ENCODE measurements at places on chromosomes 7 and 10.
A peak's percentile ranks its signal among the peaks of the same experiment; 100 is the strongest.

GRCh38 chr7:91596287-91596686, 284.2 kb downstream of the MTERF1 start:
- no peak for DNase-seq

GRCh38 chr10:126904818-126905701, at the start of gene DOCK1:
TSS of gene DOCK1 (plus strand) at chr10:126905428. CDS start at chr10:126905518, 90 bp downstream.
- no peak for DNase-seq

DNA sequence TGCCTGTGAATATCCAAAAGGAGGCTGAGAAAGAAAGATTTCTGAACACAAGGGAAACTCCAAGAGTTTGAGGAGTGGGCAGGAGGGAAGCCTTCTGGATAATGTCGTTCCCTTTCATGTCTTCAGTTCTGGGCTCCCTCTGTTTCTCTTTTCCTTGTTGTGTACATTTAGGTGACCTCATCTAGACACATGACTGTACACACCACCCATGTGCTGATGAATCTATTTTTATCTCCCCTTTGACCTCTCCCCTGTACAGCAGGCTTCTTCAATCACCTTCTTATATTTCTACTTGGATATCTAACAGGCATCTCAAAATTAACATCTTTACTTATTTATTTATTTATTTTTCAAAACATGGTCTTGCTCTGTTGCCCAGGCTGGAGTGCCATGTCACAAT, 363.1 kb downstream of the GATA3 start:
- no peak for DNase-seq

DNA sequence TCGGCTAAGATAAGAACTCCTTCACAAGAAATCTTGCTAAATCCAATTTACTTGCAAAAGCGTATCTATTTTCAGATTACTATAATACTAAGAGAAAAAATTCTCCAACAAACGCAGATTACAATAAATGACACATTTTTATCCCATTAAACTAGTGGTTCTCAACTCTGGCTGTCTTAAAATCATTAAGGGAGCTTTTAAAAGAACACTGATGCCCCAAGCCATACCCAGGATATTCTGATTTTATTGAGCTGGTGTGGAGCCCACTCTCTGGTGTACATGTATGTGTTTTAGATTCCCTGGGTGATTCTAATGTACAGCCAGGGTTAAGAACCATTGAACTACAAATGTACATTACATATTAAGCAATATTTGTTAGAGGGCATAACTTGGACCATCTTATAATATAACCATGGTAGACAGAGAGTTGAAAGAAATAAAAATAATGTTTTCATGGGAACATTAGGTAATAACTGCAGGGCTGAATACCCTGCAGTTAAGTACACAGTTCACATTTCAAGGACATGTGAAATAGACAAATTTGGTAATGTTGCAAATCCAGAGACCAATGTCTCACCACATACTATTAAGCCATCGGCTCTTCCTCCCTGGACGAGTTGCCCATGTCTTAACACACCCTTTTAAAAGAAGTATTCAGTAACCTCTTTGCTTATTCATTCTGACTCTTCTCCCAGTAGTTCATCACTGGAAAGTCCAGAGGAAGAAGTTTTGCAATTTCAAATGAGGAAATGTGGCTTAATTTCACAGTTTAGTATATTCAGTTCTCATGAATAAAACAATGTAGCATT, 6.2 kb downstream of the GSAP start:
- DNase-seq = no peak

- DNase-seq = no peak
Observed at GRCh38 chr10:7788639-7789286, 786 bp downstream of the ATP5F1C start.

DNA sequence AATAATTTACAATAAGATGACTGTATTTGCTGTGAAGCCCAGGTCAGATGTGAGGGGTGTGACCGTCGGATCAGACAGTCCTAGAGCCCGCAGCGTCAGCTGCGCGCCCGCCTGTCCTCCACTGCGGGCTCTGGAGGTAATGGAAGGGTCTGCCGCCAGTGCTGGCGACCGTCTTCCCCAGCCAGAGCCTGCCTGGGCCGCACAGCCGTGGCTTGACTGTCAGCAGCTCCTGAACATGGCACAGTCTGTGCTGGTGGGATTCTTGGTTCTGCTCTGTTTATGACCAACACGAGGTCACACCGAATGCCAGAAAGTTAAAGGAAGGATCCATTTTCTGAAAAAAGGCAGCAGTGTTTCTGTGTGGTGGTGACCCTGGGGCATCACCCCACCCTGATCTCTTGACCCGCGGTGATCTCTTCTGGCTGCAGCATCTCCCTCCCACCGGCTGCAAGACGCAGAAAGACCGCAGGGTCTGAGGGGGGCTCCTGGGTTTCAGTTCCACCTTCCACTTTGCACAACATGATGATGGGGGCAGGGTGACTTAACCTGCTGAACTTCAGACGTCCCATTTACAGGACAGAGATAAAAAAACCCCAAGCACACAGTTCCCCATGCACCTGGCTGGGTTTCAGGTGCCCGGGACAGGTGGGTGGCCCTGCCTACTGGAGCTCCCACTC, 103.7 kb downstream of the DNAJB6 start:
- no peak for DNase-seq

- DNase-seq = no peak
Observed at GRCh38 chr7:110646804-110647203, 444.1 kb upstream of the LRRN3 start.

DNA sequence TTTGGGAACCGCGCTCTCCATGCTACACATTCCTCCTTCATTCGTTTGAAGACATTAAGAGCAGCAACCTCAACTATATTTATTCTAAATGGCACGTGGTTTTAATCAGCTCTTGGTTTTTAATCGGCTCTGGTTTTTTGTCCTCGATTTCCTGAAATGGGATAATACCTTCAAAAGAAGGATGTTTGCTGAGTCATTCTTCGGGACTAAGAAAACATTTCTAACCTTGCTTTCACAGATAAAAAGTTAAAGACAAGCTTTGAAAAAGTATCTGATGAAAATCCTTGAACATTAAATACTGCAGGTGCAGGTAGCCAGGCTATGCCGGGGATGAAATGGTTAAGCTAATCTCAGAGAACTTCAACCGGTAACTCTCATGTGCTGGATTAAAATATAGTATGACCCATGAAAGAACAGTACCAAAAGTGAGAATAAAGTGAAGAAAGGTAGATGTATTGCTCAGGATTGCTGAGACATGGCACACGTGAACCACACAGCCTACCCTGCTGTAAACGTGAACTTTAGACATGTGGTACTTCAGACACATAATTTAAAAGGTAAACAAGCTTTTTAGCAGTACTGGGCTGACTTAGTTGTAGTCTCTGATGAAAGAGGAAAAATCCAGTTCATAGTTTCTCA, 89.1 kb downstream of the PTPRN2 start:
- DNase-seq = no peak

DNA sequence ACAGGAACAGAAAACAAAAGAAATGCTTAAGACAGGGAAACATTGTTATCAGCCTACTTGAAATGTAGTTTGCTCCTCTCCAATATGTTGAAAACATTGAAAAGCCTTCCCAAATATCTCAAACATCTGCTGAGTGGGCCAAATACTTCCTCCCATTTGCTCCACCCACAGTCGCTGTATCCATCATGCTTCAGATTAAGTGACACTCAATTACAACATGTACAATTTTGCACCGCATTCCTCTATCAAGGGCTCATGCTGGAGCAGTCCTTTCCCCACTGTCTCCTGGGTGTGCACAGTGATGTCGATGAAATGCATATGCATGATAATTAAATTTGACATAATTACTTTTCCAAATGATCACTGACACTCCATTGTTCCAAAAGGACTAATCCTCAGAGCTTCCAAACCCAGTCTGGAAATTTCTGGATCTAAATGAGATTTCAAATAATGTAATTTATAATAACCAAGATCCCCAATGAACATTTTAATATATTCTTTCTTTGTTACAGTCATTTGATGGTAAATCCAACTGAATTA, 604.6 kb downstream of the GRID1 start:
- DNase-seq = no peak

GRCh38 chr10:63866747-63867140, 345.5 kb downstream of the REEP3 start:
- DNase-seq = no peak

GRCh38 chr10:72822342-72822986, 71.1 kb upstream of the OIT3 start:
- no peak for DNase-seq

DNA sequence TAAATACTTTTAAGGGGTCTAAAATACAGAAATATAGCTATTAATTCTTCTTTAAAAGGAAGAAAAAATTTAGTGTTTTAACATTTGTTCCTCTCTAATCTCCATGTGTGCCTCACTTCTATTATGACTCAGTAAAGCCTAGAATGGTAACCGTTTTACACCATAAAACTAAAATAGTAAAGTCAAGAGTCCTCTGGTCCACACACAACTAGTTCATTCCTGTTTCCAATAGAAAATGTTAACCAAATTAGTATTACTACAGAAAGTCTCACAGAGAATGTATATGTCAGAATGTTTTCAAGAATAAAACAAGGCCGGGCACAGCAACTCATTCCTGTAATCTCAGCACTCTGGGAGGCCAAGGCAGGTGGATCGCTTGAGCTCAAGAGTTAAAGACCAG, 55.8 kb downstream of the CNOT4 start:
- DNase-seq = no peak

- no peak for DNase-seq
Observed at GRCh38 chr7:151150388-151150787, 17.1 kb downstream of the GBX1 start.

DNA sequence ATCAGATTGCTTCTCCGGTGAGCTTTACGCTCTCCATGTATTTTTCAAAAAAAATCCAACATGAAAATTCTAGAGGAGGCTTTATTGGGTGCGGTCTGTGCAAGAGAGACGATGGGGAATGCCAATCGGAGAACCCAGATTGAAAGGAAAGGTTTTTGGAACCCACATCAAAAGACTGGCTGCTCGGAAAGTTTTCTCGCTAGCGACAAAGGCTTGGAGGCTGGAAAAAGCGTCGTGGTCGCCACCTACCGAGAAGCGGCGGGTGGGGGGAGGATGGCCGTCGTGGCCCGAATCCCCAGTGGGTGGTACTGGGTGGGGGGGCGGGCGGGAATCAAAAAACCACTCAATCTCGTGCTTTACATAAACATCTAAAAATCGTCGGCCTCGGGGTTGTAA, 1.1 kb upstream of the GTF2I start:
- DNase-seq = peak; percentile 73

GRCh38 chr10:50600286-50600685, 23.5 kb downstream of the SGMS1 start:
- DNase-seq = no peak

DNA sequence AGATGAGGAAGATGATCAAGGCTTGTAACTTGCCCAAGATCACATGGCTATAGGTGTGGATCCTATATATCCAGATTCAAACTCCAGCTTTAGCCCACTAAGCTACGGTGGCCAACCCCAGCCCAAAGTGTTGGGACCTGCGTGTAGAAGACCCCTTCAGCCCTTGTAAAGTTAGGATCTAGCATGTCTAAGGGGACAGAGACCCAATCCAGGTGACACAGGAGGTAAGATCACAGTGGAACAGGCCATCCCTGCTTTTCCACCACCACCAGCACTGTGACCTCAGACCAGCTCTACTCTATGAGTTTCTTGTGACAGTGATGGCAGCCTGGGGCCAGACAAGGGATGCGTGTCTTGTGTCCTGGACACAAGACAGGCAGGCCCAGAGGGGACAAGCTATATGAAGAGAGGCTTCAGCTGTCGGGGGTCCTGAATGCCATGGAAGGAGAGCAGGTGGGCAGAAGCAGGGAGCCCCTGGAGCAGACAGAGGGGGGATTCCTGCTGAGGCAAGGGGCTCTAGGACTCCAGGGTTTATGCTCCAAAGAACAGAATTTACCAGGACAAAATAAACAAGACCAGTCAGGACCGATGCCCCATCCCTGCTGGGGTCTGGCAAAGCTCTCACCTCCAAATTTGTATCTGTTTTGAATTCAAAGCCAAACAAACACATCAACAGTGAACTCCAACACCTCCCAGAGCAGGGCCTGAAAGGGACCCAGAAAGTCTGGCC, 10.4 kb downstream of the GPRIN2 start:
- no peak for DNase-seq

DNA sequence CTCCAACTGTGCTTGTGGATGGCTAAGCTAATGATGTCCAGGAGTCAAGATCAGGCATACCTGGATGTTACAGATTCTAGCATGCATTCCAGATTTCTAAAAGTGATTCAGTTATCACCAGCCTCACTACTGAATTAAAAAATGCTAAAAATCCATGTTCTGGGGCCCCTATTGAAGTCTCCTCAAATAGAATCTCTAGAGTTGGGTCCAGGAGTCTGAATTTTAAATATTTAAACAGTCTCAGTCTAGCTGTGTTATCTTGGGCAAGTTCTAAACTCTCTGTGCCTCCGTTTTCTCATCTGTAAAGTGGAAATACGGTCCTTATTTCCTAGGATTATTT, 5.0 kb downstream of the ARID5B start:
- DNase-seq = no peak

- no peak for DNase-seq
Observed at GRCh38 chr7:70098133-70098561, 499.9 kb downstream of the AUTS2 start.

DNA sequence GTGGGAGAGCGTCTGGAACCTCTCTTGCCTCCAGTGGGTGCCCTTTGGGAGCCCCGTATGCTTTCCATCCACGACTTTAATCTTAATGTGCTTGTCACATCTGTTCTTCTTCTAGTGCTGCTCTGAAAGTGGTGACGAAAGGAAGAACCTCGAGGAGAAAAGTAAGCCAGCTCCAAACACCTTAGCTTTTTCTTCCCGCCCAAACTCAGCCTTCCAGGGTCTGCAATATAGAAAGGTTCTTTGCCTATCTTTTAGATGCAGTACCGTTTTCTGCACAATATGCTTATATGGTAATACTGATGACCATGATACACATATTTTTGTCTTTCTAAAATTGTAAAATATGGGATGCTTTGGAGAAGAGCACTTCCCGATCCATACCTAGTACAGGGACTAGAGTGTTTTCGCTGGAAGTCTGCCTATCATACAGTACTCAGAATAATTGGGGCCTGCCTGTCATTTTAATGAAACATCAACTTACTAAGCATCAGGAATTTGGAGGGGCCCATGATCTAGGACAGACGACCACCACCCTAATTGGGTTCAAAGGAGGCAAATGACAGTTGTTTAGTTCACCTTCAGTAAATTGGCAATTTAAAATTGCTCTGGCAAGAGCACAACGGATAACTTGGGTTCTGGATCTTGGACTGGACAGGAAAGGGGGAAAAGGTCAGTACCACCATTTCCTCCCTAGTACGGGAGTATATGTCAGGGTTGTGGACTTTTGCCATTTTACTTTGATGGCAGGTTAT, 884 bp downstream of the RINT1 start:
- no peak for DNase-seq
